ENCODE measurements at places on chromosomes 1 and 21.

DNA sequence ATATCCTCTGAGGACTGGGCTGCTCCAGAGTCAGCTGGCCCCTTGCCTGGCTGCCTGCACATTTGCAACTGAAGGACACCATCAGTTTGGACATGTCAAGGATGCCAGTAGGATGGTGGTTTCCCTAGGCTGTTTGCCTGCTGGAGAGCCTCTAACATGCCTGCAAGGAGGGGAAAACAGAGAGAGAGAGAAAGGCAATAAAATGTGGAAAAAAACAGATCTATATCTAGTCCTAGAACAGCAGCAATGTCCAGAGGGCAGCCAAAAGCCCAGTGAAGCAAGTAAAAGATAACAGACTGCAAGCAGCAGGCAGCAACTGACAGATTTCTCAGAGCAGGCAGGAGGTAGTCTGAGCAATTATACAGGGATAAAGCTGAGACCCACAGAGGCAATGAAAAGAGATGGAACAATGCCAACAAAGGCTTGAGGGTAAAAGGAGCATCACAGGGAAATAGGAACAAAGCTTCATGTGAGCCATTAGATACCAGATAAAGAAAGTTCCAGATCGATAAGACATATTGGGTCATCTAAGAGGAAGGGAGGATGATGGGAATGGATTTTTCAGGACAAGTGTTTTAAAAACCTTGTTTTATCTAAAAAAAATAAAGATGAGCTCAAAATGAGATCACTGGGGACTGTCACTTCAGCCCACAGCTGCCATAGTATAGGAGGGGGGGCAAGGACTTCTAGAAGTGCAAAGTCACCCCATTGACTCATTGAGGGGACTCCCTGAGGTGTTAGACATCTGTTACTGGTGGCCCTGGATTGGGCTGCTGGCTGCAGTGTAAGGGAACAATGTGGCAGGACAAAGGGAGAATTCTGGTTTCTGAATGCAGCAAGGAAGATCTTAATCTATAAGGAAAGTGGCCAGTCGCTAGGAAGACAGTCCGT is 38.6 kb upstream of the GADD45A start:
- H3K4me1 ChIP-seq, result peaks cover 2% of the 10 kb centered on the region
- H3K4me3 ChIP-seq, result no peak overlapping the region
- no peaks in the 10 kb centered on the region for H3K36me3 ChIP-seq
- peak overlapping the region; percentile 69 for H3K27ac ChIP-seq
- no peak for DNase-seq

DNA sequence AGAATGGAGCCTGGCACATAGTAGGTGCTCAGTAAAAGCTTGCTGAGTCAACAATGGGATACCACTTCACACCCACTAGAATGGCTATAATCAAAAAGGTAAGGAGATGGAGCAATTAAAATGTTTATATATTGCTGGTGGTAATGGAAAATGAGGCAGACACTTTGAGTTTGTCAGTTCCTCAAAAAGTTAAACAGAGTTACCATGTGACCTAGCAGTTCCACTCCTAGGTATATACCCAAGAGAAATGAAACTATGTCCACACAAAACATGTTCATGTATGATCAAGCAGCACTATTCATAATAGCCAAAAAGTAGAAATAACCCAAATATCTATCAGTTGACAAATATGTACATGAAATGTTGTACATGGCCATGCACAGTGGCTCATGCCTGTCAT is 74.8 kb upstream of the ECE1 start:
- no peak overlapping the region for H3K27ac ChIP-seq
- H3K36me3 ChIP-seq, result no peaks in the 10 kb centered on the region
- no peak overlapping the region for H3K4me3 ChIP-seq
- H3K4me1 ChIP-seq, result no peaks in the 10 kb centered on the region
- no peak for DNase-seq

DNA sequence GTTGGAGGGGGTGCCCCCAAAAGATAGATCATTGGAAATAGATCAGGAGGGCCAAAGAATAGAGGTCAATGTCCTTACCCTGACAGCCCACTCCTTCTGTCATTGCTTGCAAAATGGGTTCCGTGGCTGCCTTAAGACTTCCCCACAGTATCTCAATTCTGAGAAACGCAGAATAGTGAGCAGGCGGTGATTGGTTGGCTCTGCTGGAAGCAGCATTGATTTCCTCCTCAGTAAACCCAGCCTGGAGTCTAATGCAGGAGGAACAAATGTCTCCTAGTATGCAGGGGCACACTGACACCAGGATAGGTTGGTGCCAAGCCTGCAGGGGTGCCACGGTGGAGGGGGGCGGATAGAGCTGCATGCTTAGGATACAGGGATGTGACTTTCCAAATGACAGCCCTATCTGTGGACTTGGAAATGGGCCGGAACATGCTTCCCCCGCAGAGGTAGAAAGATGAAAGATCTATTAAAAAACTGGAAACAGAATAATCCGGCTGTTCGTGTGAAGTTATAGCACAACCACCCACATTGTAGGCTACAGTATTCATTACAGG is 76.9 kb downstream of the BRINP2 start:
- no peaks in the 10 kb centered on the region for H3K27me3 ChIP-seq
- no peaks in the 10 kb centered on the region for H3K36me3 ChIP-seq
- peak overlapping the region; percentile 66 for H3K27ac ChIP-seq
- peaks cover 3% of the 10 kb centered on the region for H3K4me1 ChIP-seq

DNA sequence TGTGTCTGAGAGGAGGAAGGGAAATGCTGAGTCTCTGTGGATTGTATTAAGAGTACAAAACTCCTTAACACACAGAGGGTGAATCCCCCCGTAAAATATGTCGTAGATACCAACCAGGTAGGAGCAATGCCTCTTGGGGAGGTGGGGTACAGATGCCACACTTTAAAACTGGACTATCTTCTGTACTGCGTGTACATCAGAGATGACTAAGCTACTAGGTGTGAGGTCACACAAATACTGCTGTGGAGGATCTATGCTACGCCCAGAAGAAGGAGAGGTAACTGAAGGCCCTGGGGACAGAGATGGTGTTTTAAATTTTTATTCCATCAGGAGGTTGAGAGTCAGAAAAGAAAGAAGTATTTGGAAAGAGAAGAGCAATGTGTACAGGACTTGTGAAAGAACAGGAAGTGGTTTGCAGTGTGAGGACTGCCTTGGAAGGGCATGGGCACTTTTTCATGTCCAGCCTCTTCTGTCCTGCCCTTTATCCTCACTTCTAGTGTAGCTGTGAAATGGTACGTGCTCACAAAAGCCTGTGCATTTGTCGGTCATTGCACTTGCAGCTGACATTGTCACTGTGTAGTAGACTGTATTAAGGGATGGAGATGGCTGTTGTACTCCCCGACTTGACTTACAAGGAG is 287.8 kb upstream of the CHRM3 start:
- no peaks in the 10 kb centered on the region for H3K27me3 ChIP-seq
- no peaks in the 10 kb centered on the region for H3K36me3 ChIP-seq
- DNase-seq, result no peak
- H3K27ac ChIP-seq, result no peak overlapping the region
- H3K4me3 ChIP-seq, result no peak overlapping the region

DNA sequence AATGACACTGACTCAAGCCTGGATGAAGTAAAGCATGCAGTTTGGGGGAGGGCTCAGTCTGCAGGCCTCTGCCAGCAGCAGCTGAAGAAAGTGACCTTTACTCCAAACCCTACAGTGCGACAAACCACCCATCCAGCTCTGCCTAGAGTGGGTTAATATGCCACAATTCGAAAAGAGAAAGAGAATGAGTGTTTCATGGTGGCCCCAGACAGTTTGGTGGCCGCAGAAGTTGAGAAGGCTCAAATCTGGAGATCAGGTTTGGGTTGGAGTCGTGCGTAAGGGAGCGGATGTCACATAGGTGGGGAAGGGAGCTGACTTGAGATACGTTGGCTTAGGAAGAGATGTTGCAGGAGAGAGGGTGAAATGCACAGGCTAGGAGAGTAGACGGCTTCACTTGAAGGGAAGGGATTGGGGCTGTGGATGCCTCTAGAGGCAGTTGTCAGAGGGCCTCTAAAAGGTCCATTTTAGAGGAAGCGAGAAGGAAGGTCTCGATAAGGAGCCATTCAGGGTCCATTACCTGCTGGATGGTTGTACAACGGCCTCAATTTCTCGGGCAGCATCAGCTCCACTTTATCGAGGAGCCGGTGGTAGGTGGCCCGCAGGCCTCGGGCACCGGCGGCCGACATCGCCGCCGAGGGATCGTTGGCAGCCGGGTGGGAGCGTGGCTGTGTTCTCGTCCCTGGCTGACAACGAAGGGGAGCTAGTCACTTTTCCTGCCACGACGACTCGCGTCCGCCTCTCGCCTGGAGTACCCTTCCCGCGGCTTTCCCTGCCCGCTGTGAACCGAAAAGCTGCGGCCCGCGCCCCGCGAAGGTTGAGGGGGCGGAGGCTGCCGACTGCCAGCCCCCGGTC is 1.0 kb upstream of the DCAF6 start:
- H3K36me3 ChIP-seq, result no peaks in the 10 kb centered on the region
- no peak for DNase-seq
- H3K4me1 ChIP-seq, result no peaks in the 10 kb centered on the region
- H3K27me3 ChIP-seq, result no peaks in the 10 kb centered on the region
- H3K27ac ChIP-seq, result peak overlapping the region; percentile 83

DNA sequence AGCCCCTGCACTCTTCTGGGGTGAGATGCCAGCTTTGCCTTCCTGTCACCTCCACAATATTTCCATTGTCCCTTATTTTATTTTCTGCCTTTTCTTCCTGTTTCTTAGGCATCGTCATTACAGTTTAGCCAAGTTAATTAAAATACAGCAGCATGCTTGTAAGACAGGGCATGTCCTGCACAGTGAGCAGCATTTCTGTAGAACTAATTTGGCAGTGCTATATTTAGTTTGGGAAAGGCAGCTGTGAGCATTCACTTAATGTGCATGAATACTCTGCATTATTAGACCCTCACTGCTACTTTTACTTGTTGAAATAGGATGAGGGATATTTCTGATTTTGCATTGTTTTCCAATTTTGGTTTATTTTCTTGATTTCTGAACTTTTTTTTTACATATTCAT is 133.3 kb downstream of the KCNK2 start:
- H3K4me1 ChIP-seq, result no peaks in the 10 kb centered on the region
- H3K27ac ChIP-seq, result no peak overlapping the region
- no peak overlapping the region for H3K4me3 ChIP-seq

GRCh38 chr1:172359491-172359999 is 60.9 kb upstream of the C1orf105 start:
- H3K27ac ChIP-seq, result no peak overlapping the region
- H3K4me3 ChIP-seq, result no peak overlapping the region
- DNase-seq, result no peak
- peaks cover 2% of the 10 kb centered on the region for H3K4me1 ChIP-seq

DNA sequence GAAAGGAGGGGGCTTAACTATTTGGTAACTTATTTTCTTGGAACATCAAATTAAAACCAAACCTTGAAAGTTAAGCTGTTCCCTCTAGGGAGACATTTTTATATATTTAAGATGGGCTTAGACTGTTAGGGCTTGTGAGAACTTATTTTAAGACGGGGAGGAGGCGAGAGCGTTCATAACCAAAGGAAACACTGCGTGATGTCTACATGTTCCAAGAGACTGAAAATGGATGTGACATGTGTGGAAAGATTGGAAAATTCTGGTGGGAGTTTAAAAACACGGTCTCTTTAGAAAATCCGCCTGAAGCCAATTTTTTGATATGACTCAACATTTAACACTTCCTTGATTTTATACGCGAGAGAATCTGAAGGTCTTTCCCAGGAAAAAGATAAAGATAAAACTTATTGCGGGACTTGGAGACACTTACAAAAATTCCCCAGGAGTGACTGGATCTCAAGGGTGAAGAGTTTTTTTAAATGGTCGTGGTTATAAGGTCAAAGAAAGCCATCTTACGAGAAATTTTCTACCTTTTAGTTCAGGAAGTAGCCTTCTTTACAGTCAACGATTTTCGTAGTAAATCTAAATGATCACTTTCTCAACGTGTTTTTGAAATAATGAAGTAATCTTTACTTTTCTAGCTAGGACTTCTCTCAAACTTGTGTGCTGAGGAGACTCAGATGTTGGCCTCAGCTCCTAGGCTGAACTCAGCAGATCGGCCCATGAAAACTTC is 828 bp downstream of the PNRC2 start:
- no peaks in the 10 kb centered on the region for H3K4me1 ChIP-seq
- H3K36me3 ChIP-seq, result no peaks in the 10 kb centered on the region
- no peak for DNase-seq

GRCh38 chr1:205477121-205477758 is 21.4 kb upstream of the BLACAT1 start:
- H3K4me1 ChIP-seq, result no peaks in the 10 kb centered on the region
- DNase-seq, result no peak
- H3K4me3 ChIP-seq, result no peak overlapping the region
- H3K27me3 ChIP-seq, result no peaks in the 10 kb centered on the region
- no peak overlapping the region for H3K27ac ChIP-seq

DNA sequence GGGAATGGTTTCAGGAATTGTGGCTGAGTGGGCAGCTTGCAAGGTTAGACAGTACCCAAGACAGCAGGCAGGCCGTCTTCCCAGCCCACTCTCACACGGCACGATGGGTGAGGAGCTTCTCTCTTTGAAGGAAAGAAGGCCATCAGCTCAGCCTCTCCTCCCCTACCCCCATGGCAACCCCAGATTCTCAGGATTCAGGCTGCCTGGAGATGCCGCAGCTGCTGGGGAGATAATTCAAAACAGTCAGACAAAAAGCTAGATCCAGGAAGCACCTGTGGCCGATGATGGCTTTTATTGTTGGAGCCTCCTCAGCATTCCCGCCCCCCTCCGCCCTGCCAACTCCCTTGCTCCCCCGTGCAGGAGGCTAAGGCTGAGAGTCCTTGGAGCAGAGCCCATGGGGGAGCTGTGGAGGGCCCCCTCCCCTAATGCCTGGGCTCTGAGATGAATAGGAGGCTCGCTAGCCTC is 220.5 kb downstream of the TRABD2B start:
- H3K27me3 ChIP-seq, result no peaks in the 10 kb centered on the region
- no peak for DNase-seq
- H3K4me1 ChIP-seq, result no peaks in the 10 kb centered on the region
- no peak overlapping the region for H3K4me3 ChIP-seq
